Neural progenitor cell (in vitro differentiated cells): ENCODE measurements at places on chromosomes 11 and 22.

DNA sequence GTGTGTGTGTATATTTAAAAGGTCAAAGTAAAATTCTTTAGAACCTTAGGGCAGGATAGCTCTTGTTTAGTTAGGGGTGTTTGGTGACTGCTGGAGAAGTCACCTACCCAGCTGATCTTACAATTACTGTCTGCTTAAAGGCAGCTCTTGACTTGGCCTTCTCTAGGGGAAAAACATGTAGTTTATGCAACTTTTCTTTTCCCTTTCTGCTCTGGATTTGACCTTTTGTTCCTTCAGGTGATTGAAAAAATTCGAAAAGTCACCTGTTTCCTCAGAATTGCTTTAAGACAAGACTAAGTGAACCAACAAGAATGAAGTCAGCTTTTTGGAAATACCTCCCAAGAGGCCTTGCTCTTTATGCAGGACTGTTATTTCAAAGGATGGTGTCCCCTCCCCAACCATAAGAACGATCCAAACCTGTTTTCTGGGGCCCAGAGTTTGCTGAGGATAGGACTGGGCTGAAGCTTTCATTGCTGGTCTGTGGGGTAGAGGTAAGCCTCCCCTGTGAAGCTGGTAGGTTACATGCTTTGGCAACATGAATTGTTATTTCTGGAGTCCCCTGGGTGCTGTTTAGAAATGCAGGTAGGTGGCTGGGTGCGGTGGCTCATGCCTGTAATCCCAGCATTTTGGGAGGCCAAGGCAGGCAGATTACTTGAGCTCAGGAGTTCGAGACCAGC lies 111.2 kb downstream of the PTPRJ start:
- no peak for DNase-seq

DNA sequence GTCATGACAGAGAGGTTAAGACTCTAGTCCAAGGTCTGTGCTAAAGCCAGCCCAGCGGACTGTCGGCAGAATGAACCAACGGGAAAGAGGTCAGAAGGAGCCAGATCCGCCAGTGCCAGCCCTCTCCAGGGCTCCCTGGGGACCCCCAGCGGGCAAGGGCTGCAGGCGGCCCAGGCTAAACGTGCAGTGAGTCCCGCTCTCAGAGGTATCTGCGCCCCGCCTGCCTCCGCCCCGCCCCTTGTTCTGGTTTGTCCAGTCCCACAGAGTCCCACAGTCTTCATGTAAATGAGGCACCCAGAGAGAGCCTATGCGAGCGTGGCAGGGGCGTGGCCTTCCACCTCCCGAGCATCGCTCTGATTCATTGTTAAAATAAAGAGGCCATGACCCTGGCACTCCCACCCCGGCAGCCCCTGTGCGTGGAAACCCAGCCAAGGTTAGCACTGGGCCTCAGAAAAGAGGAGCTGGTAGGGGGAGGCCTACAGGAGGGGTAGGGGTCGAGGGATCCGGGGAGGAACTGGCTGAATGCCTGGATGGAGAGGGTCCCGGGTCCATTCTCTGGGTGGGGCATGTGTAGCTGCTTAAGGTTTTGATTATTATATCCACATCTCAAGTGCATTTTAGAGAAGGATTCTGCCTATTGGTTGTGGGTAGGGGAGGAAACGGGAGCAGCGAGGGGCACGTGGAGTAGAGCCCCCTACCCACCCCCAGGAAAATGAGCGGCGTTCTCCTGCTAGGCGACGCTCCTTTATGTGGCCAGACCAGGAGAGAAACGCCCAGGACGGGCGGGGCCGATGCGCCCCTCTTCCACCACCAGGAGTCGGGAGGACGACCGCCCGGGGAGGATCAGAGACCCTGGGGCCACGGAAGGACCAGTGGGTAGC lies at the start of gene TRIOBP:
Gene TRIOBP (plus strand): TSS at position 392 of the 881 bp plus-strand sequence. CDS start 4,318 bp downstream, outside the sequence.
- DNase-seq, result peak; percentile 98

GRCh38 chr11:73198677-73199076 lies 19.4 kb upstream of the P2RY2 start:
- DNase-seq, result peak; percentile 47

DNA sequence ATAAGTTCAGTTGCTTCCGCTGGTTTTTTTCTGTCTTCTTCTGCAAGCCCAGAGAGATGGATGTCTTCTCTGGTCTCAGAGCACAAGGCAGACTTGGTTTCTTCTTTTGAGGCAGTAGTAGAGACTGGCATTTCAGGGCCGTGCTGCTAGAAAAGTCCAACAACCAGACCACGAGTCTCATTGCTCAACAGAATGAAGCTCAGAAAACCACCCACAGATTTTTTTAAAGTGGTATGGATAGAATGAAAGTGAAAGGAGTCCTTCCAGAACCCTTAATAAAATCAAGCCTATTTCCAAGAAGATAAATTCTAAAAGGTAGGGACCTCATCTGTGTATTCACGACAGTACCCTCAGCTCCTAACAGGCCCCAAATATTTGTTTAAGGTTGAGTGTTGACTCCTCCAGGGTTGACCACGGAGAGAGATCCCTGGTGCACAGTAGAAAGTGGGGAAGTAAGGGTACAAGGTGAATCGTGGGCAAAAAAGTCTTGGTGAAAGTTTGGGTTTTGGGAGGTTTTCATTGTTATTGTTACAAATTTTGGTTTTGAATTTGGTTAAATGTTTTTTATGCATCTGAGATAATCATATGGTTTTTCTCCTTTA lies 43.6 kb upstream of the DDX6 start:
- DNase-seq, result no peak

DNA sequence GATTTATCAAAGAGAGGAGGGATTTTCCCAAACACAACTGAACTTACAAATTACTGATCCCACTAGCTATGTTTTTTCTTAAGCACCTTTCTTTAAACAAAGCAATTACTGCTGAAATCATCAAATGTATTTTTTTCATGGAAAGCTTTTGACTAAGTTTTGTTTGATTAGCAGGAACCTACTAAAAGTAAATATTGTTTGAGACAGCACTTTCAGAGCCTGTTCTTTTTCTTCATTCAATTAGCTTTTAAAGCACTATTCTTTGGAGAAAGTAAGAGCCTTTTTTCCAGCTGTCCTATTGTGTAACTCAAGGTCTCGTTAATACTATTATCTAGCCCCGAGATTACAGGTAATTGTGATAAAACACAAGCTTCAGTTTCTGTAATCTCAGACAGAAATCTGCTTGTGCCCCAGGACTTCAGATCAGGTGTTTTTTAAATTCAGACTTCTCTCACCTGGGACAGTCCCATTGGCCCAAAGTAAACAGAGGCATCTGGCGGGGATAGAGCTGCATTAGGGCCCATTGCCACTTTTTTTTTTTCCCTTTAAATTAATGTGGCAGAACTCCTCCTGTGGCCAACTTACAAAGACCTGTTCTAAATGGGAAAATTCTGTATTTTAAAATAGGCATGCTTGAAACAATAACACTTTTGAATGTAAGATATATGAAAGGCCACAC lies 11.0 kb downstream of the CSTPP1 start:
- DNase-seq, result peak; percentile 41

DNA sequence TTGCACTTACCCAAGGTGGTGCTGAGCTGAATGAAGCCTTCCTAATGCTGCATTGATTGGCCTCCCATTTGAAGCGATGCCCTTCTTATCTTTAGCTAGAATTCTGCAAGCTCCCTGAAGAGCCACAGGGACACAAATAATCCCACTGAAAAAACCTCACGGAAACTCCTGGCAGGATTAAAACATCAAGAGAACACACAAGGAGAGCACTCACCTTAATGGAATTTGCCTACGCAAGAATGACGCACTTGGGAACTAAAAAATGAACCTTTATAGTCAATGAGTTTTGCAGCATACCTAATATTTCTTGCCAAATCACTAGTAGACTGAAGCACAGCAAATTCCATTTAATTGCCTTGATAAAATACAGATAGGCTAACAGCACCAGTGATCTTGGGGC lies 232.8 kb upstream of the UBASH3B start:
- no peak for DNase-seq

DNA sequence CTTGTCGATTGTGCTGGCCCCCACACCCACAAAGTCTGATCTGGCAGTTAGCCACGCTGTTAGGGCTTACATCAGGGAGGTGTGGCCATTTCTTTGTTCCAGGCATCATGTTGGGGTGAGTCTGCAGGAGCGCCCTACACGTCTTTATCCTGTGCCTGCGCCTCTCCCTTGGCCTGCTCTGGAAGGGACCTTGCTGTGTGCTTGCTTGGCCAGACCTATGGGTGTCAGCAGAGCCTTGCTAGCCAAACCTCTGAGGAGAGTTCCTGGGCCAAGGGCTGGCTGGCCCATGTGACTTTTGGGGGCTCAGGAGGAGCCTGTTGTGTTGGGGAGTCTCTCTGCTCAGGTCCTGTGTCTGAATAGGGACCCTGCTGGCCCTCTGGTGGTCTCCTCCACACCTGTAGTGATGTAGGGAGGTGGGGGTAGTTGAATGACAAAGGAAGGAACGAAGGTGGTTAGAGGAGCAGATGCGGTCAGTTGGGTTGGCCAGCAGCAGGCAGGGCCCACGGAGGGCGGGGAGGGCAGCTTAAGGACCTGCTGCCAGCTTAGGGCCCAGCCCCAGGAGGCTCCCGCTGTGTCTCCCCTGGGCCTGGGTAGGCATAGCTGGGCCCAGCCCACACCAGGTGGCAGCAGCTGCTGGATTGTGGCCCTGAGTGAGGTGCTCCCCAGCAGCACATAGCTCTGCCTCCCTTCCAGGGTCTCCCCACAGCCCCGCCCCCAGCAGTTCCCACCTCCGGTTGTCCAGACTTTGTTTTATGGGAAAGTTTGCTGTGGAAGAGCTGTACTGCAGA lies 7.9 kb downstream of the PPIL2 start:
- DNase-seq, result no peak

DNA sequence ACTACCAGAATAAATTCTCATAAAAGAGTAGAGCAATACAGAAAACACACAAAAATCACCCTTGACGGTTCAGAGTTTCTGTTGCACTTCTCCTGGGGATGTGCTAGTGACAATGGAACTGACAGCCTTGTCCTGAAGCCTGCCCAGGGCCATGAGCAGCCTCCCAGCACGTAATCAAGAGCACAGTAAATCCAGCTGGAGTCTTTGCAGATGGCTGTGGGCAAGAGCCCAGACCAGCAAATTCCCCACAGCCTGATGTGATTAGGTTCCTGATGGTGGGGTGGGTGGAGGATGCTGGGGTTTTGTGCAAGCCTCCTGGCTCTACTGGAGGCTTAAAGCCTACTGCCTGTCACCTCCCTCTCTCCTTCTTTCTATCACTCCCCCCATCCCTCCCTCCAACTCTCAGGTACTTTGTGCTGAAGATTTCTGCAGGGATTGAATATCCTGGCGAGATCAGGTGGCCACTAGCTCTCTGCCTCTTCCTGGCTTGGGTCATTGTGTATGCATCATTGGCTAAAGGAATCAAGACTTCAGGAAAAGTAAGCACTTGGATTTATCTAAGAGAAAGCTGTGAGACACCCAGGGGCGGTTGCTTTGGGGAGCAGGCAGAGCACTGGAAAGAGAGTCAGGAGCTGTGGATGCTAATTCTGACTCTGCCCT lies 18.1 kb downstream of the SLC6A5 start:
- no peak for DNase-seq

DNA sequence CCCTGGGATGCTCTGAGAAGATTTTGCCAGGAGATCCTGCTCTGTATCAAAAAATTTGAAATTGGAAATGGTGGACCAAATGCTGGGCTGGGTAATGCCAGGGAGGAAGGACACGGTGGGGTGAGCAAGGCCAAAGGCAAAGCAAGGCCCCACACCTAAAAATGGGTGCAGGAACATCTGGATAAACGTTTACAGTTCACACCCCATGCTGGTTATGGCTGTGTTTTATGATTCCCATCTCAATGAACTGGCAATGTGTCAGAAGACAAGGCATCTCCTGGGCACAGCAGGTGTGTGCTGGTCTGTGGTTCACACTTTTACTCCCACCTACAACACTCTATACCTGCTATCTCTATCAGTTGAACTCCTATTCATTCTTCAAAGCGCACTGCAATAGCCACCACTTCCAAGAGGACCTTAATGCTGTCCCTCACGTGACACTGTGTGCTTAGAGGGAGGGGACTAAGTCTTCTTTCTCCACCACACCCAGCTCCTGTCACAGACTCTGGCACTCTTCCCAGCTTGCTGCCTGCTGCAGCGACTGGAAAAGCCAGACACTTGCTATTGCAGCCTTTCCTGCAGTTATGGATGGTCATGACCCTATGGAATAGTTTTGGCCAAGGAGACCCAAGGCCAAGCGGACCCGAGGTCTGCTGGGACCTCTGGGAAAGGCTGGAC lies 277.5 kb downstream of the CTTN start:
- DNase-seq, result no peak

GRCh38 chr11:62105667-62106191 lies 18.1 kb upstream of the INCENP start:
- no peak for DNase-seq

DNA sequence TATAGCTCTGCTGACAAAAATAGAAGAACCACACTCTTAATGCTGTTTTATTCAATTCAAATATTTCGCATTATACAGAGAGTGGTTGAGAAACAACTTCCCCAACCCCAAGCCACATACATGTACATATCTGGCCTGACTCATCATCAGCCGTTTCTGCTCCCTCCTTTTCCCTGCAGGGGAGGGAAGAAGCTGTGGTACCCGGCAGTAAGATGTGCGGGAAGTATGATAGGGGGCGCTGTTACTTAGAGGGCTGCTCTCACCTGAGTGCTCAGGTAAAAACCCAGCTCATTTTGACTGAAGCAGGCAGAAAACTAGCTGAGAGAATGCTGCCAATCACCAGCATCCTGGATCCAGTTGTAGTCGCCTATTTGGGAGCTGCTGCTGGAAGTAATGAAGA lies 85.5 kb downstream of the NELL1 start:
- peak; percentile 55 for DNase-seq

DNA sequence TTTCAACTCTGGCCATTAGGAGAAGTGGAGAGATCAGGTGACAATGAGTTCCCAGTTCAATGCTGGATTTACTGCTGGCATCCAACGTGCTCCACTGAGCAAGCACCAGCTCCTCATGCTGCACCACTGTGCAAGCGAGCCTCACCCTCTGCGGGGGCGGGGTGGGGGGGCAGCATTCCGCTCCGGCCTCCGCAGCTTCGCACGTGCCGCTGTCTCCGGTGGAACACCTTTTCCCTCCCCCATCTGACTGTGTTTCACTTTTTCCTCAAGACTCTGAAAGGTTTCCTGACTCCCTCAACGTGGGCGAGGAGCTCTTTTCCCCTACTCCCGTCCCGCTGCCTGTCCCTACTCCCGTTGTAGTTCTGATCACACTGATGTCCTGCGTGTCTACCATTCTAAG lies 835 bp upstream of the RHOD start:
- DNase-seq, result peak; percentile 22

DNA sequence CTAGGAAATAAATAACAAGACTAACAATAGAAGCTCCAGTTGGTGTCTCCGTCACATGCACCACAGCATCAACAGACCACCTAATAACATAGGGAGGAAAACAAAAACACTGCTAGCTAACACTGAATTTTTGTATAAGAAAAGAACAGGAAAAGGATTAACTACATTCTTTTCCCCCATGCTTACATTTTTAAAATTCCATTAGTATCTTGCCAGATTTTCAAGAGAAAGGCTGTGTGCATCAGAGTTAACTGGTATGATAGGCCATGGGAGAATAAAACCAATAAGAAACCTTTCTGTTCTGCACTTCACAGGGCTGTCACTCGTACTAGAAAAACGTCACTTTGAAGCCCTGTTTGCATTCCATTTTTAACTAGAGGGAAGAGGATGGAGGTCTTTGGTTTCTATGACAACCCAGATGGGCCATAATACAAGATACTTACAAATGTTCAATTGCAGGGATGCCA lies 79.0 kb downstream of the LARGE2 start:
- DNase-seq, result peak; percentile 37

- DNase-seq, result no peak
Measured at GRCh38 chr22:28874811-28875320, 8.5 kb upstream of the ZNRF3 start.

- no peak for DNase-seq
Measured at GRCh38 chr11:128570632-128571031, 16.7 kb downstream of the ETS1 start.

GRCh38 chr11:5631969-5632635 lies 7.3 kb downstream of the TRIM34 start:
- no peak for DNase-seq
